CD8-positive, alpha-beta memory T cell (primary cell): ENCODE measurements at places on chromosomes 16 and 17. TPM values are rescaled to one million over a fixed set of nuclear protein-coding genes. Genes with fewer than 3 reads are reported as not detected.

DNA sequence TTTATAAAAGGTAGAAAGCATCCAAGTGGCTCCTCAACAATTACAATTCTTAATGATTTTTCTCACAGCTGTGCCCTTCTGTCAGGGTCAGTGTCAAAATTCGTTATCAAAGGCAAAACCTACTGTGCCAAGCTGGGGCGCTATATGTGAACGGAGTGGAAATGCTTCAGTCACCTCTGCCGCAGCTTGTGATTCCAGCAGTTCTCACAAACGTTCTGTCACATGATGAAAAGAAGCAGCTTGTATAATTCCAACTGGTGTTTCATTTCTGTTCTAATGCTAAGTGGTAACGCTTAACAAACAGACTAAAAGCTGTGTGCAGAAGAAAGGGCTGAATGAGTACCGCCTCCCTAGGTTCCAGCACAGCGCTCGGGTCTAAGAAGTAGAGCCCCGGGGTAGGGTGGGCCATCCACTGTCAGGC is 14.2 kb downstream of the PLD6 start:
- no peak for DNase-seq

Gene OR4D1
- total RNA-seq, result 0.26 TPM

Gene C16orf74
- total RNA-seq, result 1.3 TPM

DNA sequence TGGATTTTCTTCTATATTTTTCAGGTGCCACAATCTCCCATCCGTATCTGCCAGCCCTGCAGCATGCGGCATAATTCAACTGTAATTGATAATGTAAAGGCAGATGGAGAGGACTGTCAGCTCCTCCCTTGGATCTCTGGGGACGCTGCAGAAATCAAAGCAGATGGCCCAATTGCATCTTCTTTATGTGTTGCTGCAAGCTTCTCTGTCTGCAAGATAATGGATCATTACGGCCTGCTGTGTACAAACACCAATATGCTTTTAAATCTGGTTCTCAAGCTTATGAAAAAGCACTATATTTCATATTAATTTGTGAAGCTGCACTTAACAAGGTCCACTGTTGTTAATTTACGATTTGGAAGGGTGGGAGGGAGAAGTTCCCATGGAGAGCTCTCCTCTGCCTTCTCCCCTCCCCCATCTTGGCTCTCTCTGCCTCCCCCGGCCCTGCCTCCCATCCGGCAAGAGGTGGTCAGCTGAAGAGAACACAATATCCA is 607.5 kb downstream of the TOX3 start:
- DNase-seq, result no peak

- no peak for DNase-seq
These were observed 30.6 kb upstream of the ENDOV start for GRCh38 chr17:80384078-80384960.

Gene HEATR9
- 2.3 TPM for total RNA-seq

Gene ST6GALNAC2
- total RNA-seq, result 1.0 TPM

DNA sequence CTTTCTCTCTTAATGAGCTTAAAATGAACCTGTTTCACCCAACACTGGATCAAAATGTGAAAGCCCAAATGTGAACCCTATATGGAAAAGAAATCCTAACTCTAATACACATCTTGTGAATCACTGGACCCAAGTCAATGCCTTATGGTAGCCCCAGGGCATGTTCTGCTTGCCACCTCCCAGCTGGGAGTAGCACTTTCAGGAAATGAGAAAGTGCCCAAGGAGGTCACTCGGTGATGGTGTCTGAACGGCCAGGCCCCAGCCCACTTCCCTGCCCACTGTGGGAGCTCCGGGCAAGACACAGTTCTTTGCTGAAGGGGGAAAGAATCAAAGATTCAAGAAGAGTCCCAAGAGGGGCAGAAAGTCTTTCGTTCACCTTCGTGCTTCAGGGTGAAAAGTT is 46.1 kb downstream of the GTF3C1 start:
- no peak for DNase-seq

DNA sequence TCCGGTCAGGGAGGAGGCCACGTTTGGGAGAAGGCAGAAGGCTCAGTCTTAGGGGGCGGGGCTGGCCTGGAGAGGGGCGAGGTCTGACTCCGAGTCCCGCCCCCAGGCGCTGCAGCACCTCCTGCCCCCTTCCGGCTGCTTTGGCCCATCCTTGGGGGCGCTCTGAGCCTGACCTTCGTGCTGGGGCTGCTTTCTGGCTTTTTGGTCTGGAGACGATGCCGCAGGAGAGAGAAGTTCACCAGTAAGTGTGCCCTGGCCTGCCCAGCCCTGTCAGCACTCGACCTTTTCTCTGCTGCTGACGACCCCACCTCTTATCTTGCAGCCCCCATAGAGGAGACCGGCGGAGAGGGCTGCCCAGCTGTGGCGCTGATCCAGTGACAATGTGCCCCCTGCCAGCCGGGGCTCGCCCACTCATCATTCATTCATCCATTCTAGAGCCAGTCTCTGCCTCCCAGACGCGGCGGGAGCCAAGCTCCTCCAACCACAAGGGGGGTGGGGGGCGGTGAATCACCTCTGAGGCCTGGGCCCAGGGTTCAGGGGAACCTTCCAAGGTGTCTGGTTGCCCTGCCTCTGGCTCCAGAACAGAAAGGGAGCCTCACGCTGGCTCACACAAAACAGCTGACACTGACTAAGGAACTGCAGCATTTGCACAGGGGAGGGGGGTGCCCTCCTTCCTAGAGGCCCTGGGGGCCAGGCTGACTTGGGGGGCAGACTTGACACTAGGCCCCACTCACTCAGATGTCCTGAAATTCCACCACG is 1.5 kb downstream of the TNFRSF12A start:
- peak; percentile 65 for DNase-seq

DNA sequence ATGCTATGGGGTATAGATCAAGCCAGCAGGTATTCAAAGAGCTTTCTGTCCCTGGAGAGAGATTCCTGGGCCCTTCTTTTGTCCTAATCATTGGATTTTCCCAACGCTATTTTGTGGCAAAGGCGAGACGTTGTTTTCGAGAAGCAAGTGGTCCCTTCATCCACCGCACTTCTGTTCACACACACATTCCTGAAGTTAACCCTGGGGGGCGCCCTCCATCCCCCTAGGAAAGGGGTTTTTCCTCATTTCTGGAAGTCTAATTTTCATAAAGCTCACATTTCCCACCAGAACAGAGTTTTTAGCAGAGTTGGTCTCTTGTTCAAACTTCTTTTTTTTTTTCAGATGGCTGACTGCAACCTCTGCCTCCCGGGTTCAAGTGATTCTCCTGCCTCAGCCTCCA is 11.9 kb downstream of the SCGB1C2 start:
- peak; percentile 6 for DNase-seq

- no peak for DNase-seq
These were observed 38.7 kb upstream of the NUDT7 start for GRCh38 chr16:77683397-77684180.

Gene DRC3
- 0.60 TPM for total RNA-seq

Gene TAX1BP3
- total RNA-seq, result 26.0 TPM
